SHP77 (cell line): ENCODE measurements at places on chromosomes 5 and 9.

DNA sequence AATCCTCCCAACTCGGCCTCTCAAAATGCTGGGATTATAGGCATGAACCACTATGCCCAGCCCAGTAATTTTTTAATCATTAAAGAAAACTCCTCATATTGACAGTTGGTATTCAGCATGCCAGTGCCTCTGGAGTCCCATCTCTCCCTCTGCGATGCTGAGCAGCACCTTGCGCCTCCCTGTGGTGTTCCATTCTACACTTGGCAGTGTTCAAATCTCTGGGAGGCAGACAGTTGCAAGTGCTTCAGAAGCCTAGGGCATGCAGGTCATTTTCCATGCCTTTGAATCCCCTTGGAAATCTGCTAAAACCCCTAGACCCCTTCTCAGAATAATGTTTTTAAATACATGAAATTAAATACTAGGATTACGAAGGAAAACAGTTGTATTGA is 41.3 kb downstream of the GARNL3 start:
- DNase-seq: no peak

GRCh38 chr5:113510836-113511451 is 2.5 kb upstream of the YTHDC2 start:
- peak; percentile 36 for DNase-seq

DNA sequence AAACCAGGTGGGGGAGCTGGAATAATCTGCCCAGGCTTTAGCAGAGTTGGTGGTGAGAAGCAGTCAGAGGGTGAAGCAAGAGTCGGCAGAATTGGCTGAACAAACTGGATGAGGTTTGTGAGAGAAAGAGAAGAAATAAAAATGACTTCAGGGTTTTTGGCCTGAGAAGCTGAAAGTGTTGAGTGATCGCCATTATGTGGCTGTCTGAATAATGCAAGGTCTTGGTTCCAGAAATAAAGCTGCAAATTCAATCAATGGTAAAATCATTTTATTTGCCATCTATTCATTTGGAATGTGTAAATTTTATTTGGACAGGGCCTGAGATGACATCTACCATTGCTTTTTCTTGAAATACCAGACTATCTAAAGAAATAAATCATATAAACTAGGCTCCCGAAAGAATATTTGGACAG is 50.4 kb upstream of the DAB2 start:
- DNase-seq: no peak

- DNase-seq: peak; percentile 97
Observed at GRCh38 chr5:177456976-177457851, 10.6 kb downstream of the PRR7 start.

- DNase-seq: no peak
Observed at GRCh38 chr5:1879292-1880263, 3.1 kb downstream of the IRX4 start.
